Body of pancreas (tissue), 4 donors: ENCODE measurements at places on chromosomes 6 and 20. TPM values are rescaled to one million over a fixed set of nuclear protein-coding genes. Genes with fewer than 3 reads are reported as not detected.
A peak's percentile ranks its signal among the peaks of the same experiment; 100 is the strongest.

DNA sequence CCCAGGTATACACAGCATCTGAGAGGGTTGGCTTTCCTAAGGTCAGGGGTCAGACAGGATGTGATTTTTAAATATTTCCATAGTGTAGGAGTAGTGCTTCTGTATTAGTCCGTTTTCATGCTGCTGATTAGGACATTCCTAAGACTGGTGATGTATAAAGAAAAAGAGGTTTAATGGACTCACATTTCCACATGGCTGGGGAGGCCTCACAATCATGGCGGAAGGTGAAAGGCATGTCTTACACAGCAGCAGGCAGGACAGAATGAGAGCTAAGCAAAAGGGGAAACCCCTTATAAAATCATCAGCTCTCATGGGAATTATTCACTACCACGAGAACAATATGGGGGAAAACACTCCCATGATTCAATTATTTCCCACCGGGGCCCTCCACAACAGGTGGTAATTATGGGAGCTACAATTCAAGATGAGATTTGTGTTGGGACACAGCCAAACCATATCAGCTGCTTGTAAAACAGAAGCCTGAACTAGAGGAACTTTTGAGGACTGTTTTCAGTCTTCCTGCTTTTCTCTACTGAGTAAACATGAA, 91.0 kb upstream of the MEI4 start:
- no peak for DNase-seq

DNA sequence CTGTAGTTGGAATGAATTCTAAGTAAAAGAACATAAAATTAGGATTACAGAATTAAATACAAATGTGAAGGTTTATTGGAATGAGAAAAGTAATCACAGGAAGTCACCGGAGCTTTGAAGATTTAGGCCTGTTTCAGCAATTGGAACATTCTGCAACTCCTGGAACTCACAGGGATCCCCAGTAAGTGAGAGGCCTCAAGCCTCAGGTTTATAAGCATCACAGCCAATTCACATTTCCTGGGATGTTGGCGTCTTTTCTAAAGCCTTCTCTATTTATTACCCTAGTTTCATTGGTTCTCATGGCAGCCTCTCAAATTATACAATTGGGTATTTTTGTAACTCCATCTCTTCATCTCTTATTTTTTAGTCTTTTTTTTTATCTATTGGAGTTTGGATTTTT, 90.4 kb upstream of the HIVEP1 start:
- DNase-seq, result no peak

- no peak for DNase-seq
Measured at GRCh38 chr6:92586236-92586977, 833.0 kb downstream of the EPHA7 start.

GRCh38 chr6:22328474-22328873, 31.6 kb upstream of the PRL start:
- no peak for DNase-seq

GRCh38 chr6:142412241-142412640, 110.4 kb downstream of the ADGRG6 start:
- DNase-seq, result no peak

DNA sequence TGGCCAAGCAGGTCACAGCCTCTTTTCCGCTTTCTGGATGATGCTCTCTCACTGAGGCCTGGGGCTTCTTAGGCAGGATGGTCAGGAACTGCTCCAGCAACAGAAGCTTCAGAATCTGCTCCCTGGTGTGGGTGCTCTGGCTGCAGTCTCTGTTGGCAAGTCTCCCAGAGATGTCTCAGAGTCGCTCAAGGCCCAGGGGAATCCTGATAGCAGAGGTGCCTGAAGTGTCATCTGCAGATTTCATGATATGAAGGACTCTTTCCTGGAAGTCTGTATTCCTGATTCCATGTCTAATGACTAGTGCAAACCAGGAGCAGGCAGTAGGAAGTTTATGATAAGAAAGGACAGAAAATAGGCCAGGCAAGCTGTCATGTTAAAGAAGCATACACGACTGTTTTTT, 20.3 kb downstream of the ZSCAN31 start:
- DNase-seq, result no peak

DNA sequence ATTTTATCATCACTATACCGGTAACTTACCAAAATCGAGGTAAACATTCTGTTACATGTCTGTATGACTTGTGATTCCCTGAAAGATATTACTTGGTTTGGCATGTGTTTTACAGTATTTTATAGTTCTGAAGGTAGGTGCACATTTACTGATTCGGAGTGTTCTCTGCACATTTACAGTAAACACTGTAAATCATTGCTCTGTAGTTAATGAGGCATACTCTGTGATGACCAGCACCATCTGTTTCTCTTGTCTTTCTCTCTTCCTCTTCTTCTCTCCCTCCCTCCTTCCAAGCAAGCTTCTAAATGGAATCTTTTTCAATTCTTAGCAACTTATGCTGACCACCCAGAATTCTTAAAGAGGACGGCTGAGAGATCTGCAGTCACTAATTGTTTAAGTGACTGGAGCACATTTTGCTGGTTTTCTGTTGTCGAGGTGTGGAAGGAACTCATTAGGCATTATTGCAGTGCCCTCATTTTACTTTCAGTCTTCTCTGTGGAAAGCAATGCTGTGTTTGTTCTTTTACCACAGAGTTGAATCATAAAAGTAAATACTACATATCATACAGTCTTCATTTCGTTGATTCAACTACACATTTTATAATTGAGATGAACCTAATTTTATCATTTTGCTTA, 126.5 kb downstream of the UTRN start:
- no peak for DNase-seq

DNA sequence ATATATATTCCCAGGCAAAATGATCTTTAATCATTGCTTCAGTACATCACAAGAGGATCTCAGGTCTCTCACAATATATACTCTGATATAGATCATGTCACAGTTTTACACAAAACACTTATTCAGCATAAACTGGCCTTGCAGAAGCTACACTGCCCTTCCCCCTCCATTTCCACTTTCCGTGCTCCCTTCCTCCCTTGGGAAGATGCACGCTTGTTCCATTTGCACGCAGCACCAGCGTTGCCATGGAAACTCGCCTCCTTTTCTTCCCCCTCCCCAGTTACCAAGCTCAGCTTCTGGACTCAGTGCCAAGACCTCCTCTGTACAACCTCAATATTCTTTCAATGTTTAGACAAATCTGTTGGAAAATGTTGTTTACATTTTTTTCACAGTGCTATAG, 154.6 kb downstream of the RFPL4B start:
- DNase-seq, result peak; percentile 11

GRCh38 chr6:83252719-83253118, 59.6 kb downstream of the RWDD2A start:
- DNase-seq, result no peak

DNA sequence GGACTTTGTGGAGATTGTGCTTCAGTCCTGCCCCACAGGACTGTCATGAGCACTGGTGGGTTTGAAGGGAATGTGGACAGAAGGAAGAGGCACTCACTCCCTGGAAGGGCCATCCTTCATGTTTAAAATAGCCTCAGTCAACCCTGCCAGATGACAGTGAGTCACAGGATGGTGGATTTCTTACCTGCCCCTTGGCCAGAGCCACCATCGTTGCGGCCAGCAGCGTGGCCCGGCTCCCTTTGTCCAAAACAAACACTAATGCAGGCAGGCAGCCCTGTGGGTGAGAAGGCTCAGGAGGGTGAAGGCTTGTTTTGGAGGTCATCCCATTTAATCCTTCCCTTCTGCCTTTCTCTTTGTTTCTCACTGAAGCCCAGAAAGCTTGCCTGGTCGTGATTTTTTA, 422.7 kb downstream of the CD83 start:
- DNase-seq, result no peak

GRCh38 chr6:79544299-79544927, 7.2 kb upstream of the LCA5 start:
- DNase-seq, result no peak

DNA sequence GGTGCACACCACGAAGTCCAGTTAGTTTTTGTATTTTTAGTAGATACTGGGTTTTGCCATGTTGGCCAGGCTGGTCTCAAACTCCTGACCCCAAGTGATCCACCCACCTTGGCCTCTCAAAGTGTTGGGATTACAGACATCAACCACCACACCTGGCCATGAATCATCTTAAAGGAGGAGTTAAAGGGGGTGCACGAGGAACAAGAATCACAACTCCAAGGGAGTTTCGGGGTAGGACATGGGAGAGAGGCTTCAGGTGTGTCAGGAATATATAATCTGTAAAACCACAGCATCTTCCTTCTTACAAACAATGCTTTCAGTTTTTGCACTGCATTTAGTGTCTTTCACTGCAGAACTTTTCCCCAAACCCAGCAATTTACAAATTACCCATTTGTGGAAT, 137.4 kb upstream of the SGK1 start:
- DNase-seq, result no peak

DNA sequence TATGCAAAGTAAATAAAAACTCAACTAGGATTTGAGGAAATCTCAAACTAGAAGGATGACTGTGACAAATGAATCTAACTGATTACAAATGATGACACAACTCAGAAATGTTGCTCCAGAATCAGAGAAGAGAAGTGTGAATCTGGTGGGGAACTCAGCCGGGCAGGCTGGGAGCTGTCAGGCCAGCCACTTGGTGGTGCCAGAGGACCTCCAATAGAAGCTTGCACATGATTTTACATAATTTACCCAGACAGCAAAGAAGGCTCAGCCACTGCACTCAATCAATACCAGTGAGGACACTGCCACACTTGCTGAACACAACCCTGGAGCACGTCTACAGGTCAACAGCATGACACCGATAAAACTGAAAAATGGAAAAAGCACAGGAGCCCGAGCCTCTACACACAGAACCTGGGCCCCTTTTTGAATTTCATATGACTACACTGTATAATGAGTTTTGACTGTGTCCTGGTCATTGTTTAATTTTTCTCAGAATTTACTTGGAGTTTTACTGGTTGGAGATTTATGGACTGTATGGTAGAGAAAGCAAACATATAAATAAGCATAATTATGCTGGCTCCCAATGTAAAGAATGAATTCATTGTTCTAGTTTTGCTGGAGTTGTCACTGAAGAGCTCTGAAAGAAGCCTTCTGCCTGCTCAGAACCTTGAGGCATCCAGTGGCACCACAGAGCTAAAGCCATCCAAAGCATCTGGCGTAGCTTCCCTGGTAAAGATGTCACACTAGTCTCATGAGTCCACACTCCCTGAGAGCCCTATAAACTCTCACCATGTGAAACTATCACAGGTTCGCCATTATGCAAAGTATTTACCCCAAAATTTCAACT, 296.5 kb downstream of the THBS2 start:
- peak; percentile 65 for DNase-seq

- DNase-seq, result no peak
Measured at GRCh38 chr6:5125152-5126006, 40.2 kb downstream of the PPP1R3G start.

GRCh38 chr20:16020971-16021370, 552.3 kb downstream of the KIF16B start:
- no peak for DNase-seq

- DNase-seq, result peak; percentile 15
Measured at GRCh38 chr20:46928580-46929132, 34.0 kb downstream of the EYA2 start.

- DNase-seq, result no peak
Measured at GRCh38 chr6:130105996-130106704, 87.8 kb downstream of the L3MBTL3 start.

GRCh38 chr6:144298194-144298593, 13.1 kb downstream of the UTRN start:
- no peak for DNase-seq

DNA sequence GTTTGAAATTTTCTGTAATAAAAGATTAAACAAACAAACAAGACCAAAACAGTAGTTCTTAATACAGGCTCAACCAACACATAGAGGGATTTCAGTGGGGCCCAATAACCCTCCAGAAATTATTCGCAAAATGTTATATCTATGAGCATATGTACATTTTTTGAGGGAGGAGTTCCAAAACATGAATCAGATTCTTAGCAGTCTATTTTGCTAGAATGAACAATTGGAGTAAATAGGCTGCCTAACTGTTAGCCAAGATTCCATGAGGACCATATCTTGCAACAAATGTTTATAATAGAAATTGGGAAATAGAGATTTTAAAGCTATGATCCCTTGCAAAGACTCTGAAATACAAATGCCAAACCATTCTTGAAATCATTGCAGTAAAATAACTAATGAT, 186.3 kb downstream of the AKAP7 start:
- DNase-seq, result no peak

DNA sequence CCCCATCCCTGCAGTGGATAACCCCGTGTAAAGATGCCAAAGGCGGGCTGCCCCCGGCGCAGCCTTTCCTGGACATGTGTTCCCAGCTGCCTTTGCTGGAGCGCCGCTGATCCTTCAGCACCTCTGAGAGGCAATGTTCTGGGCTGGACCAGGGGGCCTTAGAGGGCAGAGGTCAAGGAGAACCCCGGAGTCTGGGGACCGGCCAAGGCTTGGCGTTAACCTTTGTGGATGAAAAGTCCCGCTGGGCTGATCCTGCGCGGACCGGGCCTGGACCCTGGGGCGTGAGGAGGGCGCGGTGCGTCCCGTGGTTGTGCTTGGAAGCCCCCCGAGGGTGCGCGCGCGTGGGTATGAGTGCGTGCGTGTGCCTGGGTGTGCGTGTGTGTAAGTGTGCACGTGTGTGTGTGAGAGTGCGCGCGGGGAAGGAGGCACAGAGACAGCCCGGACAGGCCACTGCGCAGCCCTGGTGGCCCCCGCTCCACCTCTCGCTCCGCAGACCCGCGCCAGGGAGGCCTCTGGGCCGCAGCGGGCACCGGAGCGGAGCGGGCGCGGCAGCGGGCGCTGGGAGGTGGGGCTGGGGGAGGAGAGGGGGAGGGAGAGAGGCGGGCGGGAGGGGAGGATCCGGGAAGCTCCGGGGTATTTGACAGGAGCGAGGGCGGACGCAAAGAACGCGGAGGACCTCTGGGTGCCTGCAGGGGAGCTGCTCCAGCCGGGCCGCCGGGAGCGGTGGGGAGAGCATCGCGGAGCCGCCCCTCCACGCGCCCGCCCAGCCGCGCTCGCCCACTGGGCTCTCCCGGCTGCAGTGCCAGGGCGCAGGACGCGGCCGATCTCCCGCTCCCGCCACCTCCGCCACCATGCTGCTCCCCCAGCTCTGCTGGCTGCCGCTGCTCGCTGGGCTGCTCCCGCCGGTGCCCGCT, at the start of gene SMOC2:
Gene SMOC2, plus strand, starts transcription at position 665 of the 914 bp plus-strand sequence. Its CDS starts 187 bp downstream, at position 852.
- peak; percentile 32 for DNase-seq

- no peak for DNase-seq
Measured at GRCh38 chr20:4763723-4764510, 42.2 kb downstream of the PRND start.

DNA sequence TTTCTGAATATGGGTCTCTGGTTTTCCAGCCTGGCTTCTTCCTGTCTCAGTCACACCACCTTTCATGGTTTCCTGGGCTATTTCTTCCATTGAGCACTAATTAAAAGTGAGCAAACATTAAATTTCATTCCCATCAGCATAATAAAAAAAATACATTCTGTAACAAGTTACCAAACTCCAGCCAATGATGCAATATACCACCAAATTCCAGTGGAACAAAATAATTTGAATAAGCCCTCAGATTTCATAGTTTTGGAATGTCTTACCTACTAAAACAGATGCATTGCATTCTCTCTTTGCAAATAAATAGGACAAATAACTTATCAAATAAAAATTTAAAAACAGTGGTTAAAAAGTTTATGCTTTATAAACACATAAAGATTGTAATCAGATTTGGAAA, 97.8 kb upstream of the PRDM1 start:
- DNase-seq, result no peak

The HLA-DRB5 gene
- 19.8 TPM for total RNA-seq

The GNAS-AS1 gene
- 3.0 TPM for total RNA-seq

The TNF gene
- total RNA-seq, result 0.66 TPM

The EPPIN gene
- not detected for total RNA-seq

The C6orf141 gene
- 20.8 TPM for total RNA-seq

The SCRT2 gene
- under 0.01 TPM for total RNA-seq

The HLA-DMA gene
- 15.8 TPM for total RNA-seq

The DTD1 gene
- total RNA-seq, result 16.1 TPM

The NINL gene
- total RNA-seq, result 34.9 TPM

The PGBD1 gene
- 0.66 TPM for total RNA-seq

The MYLK4 gene
- total RNA-seq, result 0.33 TPM

The TRIM10 gene
- not detected for total RNA-seq

The COL11A2 gene
- 2.3 TPM for total RNA-seq

The C6orf15 gene
- not detected for total RNA-seq
